Activated CD8-positive, alpha-beta memory T cell treated with anti-CD3 and anti-CD28 coated beads, Interleukin-2, amount 10 ng/mL, durations not matched to agents 7 days and 5 days (primary cell): ENCODE measurements at places on chromosomes 13 and 19.

GRCh38 chr19:926589-927350 lies 935 bp downstream of the ARID3A start:
- peaks cover 5% of the 10 kb centered on the region for H3K36me3 ChIP-seq
- peak; percentile 64 for DNase-seq
- H3K4me3 ChIP-seq = peak overlapping the region; percentile 75
- peaks cover 10% of the 10 kb centered on the region for H3K4me1 ChIP-seq

DNA sequence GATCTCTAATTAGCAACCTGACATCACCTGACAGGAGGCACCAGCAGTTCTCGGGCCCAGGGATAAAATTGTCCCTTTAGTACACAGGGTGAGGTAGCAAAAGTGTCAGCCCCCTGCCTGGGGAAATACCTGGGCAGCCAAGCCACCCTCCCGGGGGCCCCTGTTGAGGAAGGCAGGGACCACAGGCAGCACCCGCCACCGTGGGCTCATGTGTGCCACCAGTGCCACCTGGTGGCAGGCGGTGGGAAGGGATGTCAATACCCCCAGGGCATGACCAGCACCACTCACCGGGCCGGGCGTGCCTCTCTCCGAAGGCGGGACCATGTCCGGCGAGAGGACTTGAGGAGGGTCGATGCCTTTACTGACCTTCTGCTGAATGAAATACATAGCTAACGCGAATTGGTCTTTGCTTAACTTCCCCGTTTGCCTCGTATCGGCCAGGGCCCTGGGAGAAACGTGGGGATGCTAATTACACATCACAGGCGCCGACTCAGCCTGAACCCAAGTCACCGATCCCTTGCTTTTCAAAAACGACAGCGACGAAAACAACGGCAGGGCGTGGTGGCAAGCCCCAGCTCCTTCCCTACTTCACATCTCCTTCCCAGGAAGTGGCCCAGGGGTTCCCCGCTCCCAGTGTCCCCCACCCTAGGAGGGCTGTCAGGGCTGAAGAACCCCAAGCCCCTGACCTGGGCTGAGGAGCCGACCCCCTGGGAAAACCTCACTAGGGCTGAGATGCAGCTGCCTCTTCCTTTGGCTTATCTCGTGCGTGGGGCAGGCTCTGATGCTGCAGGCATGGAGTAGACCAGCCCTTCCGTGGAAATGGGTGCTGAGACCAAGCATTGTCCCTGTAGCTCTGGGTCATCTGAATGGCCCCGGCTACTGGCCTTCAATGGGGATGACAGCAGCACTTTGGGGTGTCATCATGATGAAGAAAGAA lies 53.8 kb downstream of the EPS15L1 start:
- no peaks in the 10 kb centered on the region for H3K27me3 ChIP-seq
- peaks cover 11% of the 10 kb centered on the region for H3K36me3 ChIP-seq
- no peak overlapping the region for H3K27ac ChIP-seq
- DNase-seq = peak; percentile 74

- H3K27ac ChIP-seq = peak overlapping the region; percentile 73
- peaks cover 41% of the 10 kb centered on the region for H3K4me1 ChIP-seq
- no peak overlapping the region for H3K4me3 ChIP-seq
Observed at GRCh38 chr19:40144947-40145748, 46.1 kb upstream of the MAP3K10 start.

GRCh38 chr19:30391052-30391451 lies 18.9 kb downstream of the ZNF536 start:
- H3K36me3 ChIP-seq = no peaks in the 10 kb centered on the region
- no peaks in the 10 kb centered on the region for H3K27me3 ChIP-seq
- H3K4me3 ChIP-seq = no peak overlapping the region

DNA sequence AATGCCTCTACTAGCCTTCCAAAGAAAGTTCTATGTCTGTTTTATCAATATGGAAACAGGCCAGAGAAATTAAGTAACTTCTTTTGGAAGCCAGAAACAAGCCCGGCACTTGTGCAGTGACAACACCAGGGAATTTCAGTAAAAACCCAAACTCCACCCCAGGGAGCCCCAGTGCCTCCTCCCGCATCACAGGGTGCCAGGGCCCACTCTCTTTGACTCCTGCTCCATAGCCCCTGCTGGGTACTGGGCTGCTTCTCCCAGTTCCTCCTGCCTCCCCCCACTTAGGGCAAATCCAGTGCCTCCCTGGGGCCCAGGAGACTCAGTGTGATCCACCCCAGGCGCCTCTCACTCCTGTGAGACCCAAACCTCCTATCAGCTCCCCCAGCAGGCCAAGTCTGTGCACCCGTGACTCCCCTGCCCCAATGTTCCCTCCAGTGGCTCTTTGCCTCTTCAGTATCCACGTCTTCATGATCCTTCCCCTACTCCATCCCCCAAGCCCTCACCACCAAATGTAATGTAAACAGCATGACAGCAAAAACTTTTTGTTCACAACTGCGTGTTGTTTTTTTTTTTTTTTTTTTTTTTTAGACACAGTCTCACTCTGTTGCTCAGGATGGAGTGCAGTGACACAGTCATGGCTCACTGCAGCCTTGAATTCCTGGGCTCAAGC lies 2.3 kb upstream of the FFAR3 start:
- peaks cover 27% of the 10 kb centered on the region for H3K27me3 ChIP-seq
- H3K4me1 ChIP-seq = peaks cover 24% of the 10 kb centered on the region
- H3K36me3 ChIP-seq = no peaks in the 10 kb centered on the region

- DNase-seq = peak; percentile 76
- H3K27ac ChIP-seq = peak overlapping the region; percentile 86
- H3K27me3 ChIP-seq = no peaks in the 10 kb centered on the region
- peak overlapping the region; percentile 85 for H3K4me3 ChIP-seq
- H3K4me1 ChIP-seq = peaks cover 22% of the 10 kb centered on the region
Observed at GRCh38 chr19:34961775-34962686, 2.0 kb downstream of the ZNF792 start.

DNA sequence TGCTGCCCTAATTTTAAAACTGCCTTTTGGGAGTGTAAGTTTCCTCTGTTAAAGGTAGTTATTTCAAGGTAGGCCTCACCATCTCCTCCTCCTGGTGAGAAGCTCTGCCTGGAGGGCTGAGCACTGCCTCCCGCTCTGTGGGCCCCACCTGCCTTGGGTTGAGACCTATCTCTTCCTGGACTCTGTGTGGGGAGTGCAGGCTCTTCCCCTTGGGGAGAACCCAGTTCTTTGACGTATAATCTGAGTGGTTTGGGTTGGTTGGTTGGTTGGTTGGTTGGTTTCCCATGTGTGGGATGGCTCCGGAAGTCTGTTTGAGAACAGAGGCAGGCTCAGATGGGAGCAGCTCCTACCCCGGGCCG lies 39.1 kb downstream of the ACTN4 start:
- DNase-seq = peak; percentile 68
- H3K4me1 ChIP-seq = peaks cover 90% of the 10 kb centered on the region
- H3K4me3 ChIP-seq = peak overlapping the region; percentile 42
- no peaks in the 10 kb centered on the region for H3K27me3 ChIP-seq

DNA sequence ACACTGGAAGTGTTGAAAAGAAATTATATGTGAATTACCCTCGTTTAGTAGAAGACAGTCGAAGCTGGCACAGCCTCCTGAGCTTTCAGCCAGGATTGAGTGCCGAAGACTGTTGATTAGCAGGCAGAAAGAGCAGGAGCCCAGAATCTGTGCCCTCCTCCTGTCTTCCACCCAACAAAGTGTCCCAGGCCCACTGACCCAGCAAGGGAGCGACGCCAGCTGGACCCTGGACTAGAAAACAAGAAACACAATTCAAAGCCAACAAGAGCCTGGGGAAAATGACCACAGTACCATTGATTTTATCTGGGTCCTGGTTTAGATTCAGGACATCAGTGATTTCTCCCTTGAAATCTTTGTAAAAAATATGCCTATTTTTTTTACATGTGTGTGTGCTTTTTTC lies 120.7 kb downstream of the RXFP2 start:
- H3K36me3 ChIP-seq = no peaks in the 10 kb centered on the region
- no peaks in the 10 kb centered on the region for H3K4me1 ChIP-seq
- no peak for DNase-seq

GRCh38 chr13:79898996-79899395 lies 418.0 kb downstream of the NDFIP2 start:
- DNase-seq = no peak
- no peaks in the 10 kb centered on the region for H3K27me3 ChIP-seq
- H3K4me3 ChIP-seq = no peak overlapping the region
- H3K27ac ChIP-seq = no peak overlapping the region
- H3K4me1 ChIP-seq = no peaks in the 10 kb centered on the region

GRCh38 chr19:41767115-41767514 lies 11.8 kb downstream of the CEACAM6 start:
- H3K27ac ChIP-seq = no peak overlapping the region
- H3K4me1 ChIP-seq = peaks cover 2% of the 10 kb centered on the region
- H3K4me3 ChIP-seq = no peak overlapping the region
- H3K27me3 ChIP-seq = peaks cover 57% of the 10 kb centered on the region
- no peak for DNase-seq

GRCh38 chr13:46369506-46370277 lies 17.4 kb downstream of the RUBCNL start:
- DNase-seq = no peak
- H3K27me3 ChIP-seq = peaks cover 13% of the 10 kb centered on the region
- H3K4me1 ChIP-seq = no peaks in the 10 kb centered on the region
- no peak overlapping the region for H3K27ac ChIP-seq

- DNase-seq = no peak
- H3K4me3 ChIP-seq = no peak overlapping the region
- no peak overlapping the region for H3K27ac ChIP-seq
- H3K36me3 ChIP-seq = no peaks in the 10 kb centered on the region
- peaks cover 18% of the 10 kb centered on the region for H3K27me3 ChIP-seq
- H3K4me1 ChIP-seq = no peaks in the 10 kb centered on the region
Observed at GRCh38 chr19:47991191-47991808, 670 bp downstream of the BSPH1 start.

- no peaks in the 10 kb centered on the region for H3K27me3 ChIP-seq
- H3K36me3 ChIP-seq = no peaks in the 10 kb centered on the region
- H3K4me1 ChIP-seq = no peaks in the 10 kb centered on the region
- H3K4me3 ChIP-seq = no peak overlapping the region
Observed at GRCh38 chr13:105702441-105702840, 833.0 kb downstream of the EFNB2 start.

- H3K36me3 ChIP-seq = no peaks in the 10 kb centered on the region
- H3K27ac ChIP-seq = no peak overlapping the region
- H3K4me1 ChIP-seq = peaks cover 5% of the 10 kb centered on the region
- peaks cover 14% of the 10 kb centered on the region for H3K27me3 ChIP-seq
Observed at GRCh38 chr13:32984857-32985626, 31.2 kb upstream of the KL start.

GRCh38 chr19:17052439-17052838 lies 22.8 kb downstream of the HAUS8 start:
- peaks cover 45% of the 10 kb centered on the region for H3K36me3 ChIP-seq
- no peak overlapping the region for H3K27ac ChIP-seq
- no peak overlapping the region for H3K4me3 ChIP-seq
- no peaks in the 10 kb centered on the region for H3K4me1 ChIP-seq
- no peaks in the 10 kb centered on the region for H3K27me3 ChIP-seq

GRCh38 chr19:4795400-4795799 lies 3.9 kb downstream of the FEM1A start:
- H3K4me3 ChIP-seq = no peak overlapping the region
- no peaks in the 10 kb centered on the region for H3K27me3 ChIP-seq
- H3K36me3 ChIP-seq = peaks cover 22% of the 10 kb centered on the region
- H3K27ac ChIP-seq = peak overlapping the region; percentile 7
- no peak for DNase-seq
